GM19239 (cell line): ENCODE measurements at places on chromosomes 16 and 17.

DNA sequence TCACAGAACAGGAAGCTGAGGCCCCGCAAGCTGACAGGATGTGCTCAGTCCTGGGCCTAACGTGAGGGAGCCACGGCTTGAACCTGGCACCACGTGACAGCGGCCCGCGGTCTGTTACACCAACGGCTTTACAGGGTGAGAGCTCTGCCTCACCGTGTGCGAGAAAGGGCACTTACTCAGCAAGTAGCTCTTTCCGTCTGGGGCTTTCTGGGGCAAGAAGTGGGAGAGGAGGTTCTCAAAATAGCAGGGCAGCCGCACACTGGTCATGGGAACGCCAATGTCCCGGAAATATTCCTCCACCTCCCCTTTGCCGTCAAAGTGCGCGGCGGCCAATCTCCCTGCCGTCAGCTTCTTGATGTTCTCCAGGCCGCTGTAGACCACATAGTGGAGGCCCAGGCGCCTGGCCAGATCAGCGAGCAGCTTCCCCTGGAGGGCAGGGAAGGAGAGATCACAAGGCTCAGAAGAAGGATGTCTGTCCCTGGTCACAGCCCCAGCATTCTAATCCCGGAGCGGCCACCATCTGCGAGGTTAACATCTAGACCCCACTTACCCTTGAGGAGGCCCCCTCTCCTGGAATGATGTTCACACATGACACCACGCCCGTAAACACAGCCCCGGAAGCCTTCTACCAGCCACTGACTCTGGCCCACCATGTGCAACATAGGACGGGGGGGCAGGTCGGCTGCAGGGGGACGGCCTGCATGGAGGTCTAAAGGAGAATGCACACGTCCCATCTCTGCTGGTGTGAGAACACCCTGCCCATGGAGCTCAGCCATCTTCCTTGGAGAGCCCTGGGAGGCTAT lies 8.2 kb downstream of the NMRAL1 start:
- DNase-seq = no peak

GRCh38 chr17:27602721-27603420 lies 28.1 kb upstream of the LGALS9 start:
- DNase-seq = peak; percentile 91

DNA sequence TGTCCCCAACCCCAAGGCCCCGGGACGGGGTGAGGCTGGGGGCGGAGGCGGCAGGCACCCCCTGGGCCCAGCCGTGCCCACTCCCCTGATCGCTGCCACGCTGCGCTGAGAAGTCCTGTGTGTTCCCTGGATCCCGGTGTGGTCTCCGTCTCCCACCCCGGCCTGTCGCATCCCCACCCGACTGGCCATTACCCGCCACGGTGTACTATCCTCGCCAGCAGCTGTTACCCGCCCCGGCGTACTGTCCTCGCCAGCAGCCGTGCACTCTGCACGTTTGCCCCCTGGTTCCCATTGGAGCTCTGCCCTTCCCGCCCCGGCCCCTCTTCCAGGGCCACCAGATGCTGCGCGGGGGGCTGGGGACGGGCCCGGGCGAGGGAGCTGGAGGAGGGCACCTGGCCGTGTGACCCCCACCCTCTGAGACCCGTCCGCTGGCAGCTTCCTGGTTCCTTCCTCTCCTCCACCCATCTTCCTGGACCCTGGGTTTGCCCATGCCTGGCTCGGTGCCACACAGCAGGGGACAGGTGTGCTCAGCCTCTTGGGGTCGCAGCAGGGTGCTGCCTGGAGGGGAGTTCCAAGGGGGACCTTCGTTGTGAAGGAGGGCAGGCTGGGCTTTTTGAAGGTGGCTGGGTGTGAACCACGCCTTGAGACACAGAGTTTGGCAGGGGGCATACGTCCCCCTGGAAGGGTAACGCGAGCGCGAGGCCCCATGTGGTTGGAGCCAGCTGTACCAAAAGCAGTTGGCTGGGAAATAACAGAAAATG lies 19.7 kb downstream of the BAHCC1 start:
- no peak for DNase-seq

DNA sequence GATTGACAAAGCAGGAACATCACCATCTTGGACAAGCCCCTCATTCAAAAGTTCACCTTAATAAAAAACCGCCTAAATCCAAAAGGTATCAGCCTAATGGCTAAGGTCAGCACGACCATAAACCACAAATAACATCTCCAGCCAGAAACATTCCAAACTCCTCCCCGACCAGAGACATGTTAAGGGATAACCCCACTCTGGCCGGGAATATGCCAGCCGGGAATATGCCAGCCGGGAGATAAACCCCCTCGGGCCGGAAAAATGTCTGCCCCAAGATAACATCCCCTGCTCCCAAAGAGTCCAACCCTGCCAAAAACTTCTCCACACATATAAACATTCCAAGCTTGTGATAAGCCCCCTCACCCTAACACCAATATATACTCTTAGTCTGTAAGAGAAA lies 1.4 kb downstream of the DHX33 start:
- DNase-seq = no peak

- no peak for DNase-seq
These were observed 43.1 kb downstream of the IRF8 start for GRCh38 chr16:85941863-85942644.

DNA sequence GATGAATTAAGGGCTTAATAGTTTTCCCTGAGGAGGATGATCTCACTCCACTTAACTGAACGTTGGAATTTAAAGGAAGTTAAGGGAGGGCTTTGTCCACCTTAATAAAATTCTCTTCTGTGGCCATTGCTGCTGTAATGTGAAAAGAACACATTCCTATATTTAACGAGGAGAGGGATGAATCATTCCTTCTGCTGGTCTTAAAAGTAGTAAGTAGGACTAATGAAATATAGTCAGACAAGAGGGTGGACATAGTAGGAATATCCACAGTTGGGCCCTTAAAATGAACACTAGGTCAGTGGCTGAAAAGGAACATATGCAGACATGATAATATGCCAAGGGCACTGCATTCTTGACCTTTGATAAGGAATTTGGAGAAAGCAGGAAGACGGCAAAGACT lies 405.6 kb downstream of the PMP22 start:
- DNase-seq = no peak

DNA sequence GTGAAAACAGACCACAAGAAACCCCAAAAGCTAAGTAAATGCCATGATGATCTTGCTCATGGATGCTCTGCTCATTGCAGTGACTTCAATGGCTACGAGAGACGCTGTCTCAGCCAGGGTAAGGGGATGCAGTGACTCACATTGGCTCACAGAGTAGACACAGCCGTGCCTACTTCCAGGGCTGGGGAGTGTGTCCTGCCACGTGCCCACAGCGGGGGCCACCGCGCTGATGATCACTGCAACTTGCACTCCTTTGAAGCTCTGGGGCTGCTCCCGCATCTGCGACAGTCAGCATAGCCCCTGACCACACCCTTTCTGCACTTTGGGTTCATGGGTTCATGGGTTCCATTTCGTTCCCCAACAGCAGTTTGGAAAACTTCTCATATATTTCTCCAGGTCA lies 231.4 kb upstream of the RPL38 start:
- no peak for DNase-seq

GRCh38 chr17:14701886-14702285 lies 401.0 kb downstream of the HS3ST3B1 start:
- no peak for DNase-seq

GRCh38 chr16:924063-924462 lies 46.7 kb downstream of the LMF1 start:
- DNase-seq = no peak

- no peak for DNase-seq
These were observed 3.0 kb downstream of the IL32 start for GRCh38 chr16:3068487-3068886.
